ENCODE measurements at places on chromosomes 1 and 21.
A peak's percentile ranks its signal among the peaks of the same experiment; 100 is the strongest.

DNA sequence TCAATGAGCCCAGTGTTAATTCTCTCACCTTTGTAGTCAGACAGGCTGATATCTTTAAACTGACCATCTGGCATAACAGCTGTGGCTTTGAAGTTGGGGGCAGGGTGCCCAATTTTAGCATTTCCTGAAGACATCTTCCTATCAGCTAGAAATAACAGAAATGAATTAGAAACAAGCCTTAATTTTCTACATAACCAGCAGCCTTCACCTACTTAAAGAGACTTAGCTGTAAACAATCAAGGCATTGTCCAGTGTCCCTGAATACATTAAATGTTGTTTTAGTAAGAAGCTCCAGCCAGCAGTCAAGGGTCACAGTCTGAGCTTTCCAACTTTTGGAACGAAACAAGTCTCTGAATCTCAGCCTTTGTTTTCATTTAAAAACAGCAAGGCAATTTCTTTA is 2.8 kb downstream of the PRDX1 start:
- DNase-seq, result no peak

- DNase-seq, result no peak
These were observed 545.2 kb upstream of the BRINP3 start for GRCh38 chr1:191022856-191023255.

- DNase-seq, result no peak
These were observed 295.2 kb downstream of the DISC1 start for GRCh38 chr1:231921646-231922345.

DNA sequence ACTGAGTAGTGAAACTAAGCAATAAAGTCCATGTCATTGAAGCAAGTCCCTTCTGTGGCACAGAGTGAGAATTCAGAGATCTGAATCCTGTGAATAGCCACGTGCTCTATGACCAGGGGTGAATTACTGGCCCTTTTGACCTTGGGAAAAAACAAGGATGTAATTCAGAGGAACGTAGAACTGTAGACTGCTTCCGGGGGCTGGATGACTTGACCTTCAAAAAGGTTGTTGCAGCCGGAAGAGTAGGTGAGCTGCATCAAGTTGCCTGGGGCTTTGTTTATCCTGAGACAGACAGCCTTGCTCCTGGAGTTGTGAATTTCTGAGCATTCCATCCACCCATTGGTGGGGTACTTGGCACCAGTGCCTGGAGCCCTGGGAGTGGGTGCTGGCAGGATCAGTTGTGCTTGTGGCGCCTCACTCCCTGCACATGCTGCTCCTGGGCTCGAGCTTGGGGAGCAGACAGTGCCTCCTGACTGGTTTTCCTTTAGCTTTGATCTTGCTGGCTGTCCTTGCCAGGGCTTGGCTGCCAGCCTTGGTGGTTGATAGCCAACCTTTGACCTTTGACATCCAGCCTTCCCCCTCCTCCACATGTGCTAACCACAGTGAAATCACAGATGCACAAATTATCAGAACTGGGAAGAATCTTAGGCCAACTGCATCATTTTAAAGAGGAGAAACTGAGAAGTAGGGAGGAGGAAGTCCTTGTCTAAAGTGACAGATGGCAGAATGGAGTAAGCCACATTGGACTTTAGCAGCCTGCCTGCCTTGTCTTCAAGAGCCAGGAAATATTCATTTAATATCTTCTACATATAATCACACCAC is 16.2 kb upstream of the MYOG start:
- peak; percentile 9 for DNase-seq

DNA sequence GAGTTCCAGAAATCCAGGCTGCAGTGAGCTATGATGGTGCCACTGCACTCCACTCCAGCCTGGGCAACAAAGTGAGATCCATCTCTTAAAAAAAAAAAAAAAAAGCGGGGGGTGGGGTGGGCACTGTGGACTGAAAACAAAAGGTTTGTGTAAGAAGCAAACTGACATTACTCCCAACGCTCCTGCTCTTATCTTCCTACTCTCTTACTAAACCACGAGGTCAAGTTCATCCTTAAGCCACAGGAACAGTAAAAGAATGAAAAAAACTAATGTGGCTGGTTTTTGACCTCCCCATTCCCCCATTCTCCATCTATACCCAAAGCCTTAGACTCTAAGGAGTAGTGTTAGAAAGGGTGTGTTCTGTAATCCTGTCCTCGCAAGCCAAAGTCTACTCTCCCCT is 30.8 kb downstream of the TFAP2E start:
- DNase-seq, result no peak

GRCh38 chr1:242212401-242212800 is 213.5 kb upstream of the MAP1LC3C start:
- no peak for DNase-seq

GRCh38 chr1:84152649-84153056 is 8.6 kb downstream of the PRKACB start:
- no peak for DNase-seq

DNA sequence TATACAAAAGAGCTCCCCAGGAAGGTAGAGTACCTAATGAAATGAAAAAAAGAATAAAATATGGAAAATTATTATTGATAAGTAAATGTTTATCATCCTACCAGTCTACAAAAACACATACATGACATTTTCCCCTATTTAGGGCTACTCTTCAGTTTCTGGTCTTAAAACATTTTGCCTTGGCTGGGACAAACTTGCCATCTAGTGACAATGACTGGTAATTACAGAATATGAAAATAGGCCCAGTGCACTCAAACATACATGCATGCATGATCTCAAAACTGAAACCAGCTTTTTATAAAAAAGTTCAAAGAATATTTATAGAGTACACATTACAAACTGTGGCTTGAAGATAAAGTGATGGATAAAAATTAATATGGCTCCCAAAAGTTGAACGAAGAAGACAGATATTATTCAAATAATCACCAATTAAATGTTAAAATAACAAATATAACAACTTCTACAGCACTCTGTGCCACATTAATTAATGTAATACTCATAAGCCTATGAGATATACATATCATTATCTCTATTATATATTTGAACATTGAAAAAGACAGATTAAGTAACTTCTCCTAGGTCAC is 10.5 kb upstream of the RNPC3 start:
- DNase-seq, result peak; percentile 81

DNA sequence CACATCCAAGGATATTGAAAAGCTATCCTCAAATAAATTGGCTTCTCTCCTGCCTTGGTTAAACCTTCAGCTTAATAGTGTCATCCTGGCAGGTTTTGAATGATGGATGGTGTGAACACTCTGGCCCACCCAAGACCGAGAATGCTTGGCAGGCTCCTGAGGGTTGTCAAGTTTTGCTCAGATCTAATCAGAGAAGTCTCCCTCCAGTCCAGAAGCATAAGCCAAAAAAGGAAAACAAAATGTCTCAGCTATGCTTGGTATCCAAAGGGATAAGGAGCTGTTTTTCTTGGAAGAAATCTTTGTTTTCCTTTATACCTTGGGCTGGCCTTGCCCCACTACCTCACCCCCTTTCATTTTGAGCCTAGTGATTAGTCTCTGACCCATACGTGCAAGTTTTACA is 172.7 kb downstream of the CRB1 start:
- no peak for DNase-seq

GRCh38 chr1:247198781-247199180 is 27.0 kb upstream of the ZNF124 start:
- no peak for DNase-seq

DNA sequence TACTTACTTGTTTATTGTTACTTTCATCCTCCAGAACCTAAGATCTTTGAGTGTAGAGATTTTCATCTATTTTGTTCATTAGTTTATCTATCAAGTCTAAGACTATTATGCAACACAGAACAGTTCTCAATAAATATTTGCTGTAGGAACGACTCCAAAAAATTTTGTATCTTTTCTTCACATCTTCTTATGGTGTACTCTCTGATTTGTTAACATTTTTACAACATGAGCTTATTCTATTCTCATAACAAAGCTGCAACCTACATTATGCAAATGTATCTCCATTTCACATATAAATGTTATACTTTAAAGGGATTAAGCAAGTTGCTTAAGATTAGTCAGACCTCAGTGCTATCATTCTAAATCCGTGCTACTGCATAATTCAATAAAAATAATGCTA is 514.2 kb upstream of the ZP4 start:
- DNase-seq, result no peak

GRCh38 chr21:41598561-41599431 is 90.8 kb upstream of the TMPRSS2 start:
- DNase-seq, result peak; percentile 78

DNA sequence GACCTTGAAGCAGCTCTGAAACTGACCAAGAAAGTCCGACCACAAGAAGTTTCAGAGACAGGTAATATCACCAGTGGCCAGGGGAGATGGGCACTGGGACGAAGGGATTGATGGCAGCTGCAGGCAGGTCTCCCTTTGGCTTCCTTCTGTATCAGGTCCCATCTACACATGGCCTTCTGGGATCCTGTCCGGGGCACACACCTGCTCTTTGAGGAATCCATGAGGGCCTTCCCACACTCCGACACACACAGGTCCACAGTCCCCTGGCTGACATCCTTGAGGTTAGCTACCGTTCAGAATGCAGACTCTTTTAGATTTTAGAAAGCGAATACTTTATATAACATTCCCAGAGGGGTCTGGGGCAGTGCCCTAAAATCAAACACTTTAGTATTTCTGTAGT is 26.5 kb upstream of the TMEM125 start:
- no peak for DNase-seq

DNA sequence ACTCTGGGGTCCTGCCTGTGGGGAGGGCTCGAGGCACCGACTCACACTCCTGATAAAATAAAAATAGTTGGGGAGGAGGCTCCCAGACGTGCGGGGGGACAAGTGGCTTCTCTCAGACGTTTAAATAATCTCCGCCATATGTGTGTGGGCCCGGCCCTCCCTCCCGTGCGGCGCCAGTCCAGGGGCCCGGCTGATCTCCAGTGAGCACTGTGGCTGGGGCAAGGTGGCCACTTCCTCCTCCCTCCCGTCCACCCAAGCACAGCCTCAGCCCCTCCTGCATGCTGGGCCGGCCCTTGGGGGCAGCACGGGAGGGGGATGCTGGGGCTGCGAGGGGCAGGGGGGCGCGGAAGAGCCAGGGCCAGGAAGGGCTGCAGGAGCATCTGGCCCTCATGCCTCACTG is 4.0 kb upstream of the PLCH2 start:
- DNase-seq, result no peak

DNA sequence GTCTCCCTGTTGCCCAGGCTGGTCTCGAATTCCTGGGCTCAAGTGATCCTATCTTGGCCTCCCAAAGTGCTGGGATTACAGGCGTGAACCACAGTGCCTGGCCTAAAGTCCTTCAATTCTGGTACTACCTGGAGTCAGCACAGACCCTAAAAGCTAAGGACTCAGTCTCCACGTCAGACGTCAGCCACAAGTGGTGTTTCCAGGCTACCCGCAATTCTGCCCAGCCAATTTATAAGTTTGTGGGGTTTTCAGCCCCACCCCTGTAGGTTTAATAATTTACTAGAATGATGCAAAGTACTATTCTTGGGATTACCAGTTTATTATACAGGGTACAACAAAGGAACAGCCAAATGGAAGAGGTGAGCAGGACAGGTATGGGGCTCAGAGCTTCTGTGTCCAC is 10.6 kb upstream of the DIP2A start:
- DNase-seq, result no peak

- no peak for DNase-seq
These were observed 608.5 kb downstream of the SMYD3 start for GRCh38 chr1:245898581-245898980.

GRCh38 chr1:80925130-80925805 is 875.5 kb upstream of the ADGRL2 start:
- no peak for DNase-seq

- DNase-seq, result peak; percentile 50
These were observed 19.8 kb downstream of the CTNNBIP1 start for GRCh38 chr1:9890224-9890731.

DNA sequence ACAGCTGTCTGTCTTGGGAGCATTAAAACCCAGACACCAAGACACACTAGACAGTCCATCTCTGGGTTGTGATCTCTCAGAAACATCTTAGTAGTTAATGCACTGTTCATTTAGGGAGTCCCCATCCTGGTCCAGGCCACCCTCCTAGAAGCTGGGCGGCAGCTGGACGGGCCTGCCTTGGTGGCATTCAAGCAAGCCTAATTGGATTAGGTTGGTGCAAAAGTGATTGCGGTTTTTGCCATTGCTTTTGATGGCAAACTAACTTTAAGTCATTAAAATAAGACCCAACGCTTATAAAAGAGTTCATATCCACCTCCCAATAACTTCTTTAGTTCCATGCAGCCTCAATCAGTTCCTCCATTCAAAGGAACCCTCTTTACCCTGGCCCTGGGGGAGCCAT is 21.7 kb downstream of the ATP5PO start:
- DNase-seq, result no peak

- no peak for DNase-seq
These were observed 182.9 kb downstream of the BACH1 start for GRCh38 chr21:29481641-29482040.

DNA sequence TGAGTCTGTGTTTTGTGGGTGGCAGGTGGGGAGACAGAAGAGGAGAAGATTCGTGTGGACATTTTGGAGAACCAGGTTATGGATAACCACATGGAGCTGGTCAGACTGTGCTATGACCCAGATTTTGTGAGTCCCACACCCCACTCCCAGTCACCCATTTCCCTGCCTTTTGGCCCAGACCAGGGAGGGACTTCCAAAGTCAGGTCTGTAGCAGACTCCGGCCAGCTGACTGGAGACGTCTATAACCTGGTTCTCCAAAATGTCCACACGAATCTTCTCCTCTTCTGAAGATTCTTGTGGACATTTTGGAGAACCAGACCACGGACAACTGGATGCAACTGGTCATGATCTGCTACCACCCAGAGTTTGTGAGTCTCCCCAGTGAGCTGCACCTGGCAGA is 1.6 kb downstream of the GSTM5 start:
- no peak for DNase-seq

GRCh38 chr1:15948595-15949452 is 27.1 kb downstream of the ZBTB17 start:
- no peak for DNase-seq

DNA sequence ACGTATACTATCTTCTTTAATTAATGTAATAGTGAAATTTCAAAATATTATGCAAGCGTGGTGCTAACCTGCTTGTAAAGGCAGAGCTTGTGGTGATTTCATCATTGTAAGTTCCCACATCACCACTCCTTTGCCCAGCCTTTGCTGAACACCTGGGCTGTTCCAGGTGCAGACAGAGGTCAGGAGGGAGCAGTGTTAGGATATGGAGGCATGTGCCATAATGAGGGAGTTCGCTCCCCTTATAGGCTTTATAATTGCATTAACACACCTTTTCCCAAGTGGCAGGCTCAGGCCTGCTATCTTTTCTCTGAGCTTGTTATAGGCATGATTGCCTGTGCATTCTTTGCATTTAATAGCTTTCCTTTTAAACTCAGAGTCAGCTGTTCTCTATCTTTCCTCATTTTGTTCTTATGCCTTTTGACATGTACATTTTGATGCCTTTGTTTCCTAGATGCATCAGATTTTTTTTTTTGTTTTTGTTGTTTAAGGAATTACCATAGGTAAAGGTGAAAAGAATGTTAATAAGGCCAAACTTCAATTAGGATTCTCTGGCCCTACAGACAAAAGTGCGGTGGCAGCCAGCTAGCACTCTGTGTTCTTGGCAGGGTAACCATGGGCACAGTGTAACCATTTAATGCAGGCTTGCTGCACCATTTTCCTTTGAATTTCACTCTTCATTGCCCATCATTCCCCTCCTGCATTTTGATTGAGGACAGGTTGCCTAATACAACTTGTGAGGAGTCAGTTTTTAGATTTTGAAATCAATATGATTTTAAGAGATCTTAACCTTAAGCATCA is 12.6 kb downstream of the NPL start:
- DNase-seq, result no peak

- no peak for DNase-seq
These were observed 3.6 kb downstream of the CTBS start for GRCh38 chr1:84570436-84571149.

- DNase-seq, result peak; percentile 33
These were observed 209.7 kb upstream of the VAMP3 start for GRCh38 chr1:7561331-7561921.

Measured in common myeloid progenitor, CD34-positive (primary cell).